GM10248 (cell line): ENCODE measurements at places on chromosomes 5 and 9.

DNA sequence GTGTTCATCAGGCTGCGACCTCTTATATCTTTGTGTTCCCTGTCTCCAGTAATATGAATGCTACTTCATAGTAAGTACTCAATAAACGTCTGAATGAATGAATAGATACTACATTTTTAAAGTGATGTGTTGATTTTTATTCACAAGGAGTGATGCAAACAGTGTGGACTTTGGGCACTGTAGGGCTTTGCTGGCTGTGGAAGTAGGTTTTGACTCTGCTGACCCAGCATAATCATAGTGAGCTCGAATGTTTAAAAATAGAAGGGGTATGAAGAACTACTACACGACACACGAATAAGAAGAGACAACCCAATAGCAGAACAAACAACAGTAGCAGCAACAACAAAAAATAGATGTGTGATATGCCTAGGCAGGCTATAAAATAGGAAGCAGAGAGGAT, 147.4 kb downstream of the SH3GL2 start:
- DNase-seq: no peak

DNA sequence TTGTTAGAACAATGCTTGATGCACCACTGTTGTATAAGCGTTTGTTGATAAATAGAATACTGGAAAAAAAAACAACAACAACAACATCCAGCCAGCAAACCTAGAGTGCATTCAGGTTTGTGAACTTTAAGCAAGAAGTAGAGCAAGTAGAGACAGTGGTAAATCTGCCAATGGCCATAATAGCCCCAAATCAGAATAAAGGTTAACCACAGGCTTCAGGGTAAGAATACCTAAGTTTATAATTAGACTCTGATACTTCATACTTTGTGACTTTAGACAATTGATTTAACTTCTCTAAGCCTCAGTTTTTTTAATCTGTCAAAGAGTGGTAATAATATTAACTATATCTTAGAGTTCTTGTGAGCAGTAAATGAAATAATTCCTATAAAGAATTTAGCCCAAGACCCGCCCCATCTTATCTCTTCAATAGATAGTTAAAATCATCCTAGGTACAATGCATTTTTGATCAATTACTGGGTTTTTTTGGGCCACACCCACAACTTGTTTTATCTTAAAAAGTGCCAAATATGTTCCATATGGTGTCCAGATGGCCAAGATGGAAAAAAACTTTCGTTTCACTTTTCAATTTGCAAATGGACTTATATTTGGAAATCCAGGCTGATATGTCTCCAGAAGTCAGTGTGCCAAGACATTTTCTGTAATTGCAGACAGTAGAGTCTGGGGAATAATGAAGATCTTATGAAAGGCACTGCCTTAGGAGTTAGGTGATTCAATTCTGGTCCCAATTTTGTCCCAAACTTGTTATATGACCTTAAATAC, 24.5 kb upstream of the DPYSL3 start:
- DNase-seq: no peak

DNA sequence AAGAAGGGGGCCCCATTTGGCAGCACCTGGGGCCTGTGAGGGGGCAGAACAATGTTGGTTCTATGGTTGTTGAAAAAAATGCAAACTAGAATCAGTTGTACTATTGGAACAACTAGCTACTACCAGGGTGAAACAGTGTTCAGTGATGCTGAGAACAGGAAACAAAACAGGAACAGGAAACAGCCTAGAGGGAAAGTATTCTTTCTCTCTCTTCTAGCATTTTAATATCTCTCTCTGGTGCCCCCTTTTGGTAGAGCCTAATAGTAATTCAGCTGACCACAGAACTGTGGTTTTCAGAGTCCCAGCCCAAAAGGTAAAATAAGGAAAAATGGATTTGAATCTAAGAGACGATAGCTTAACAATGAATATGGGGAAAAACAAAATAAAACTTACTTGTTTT, 138.0 kb upstream of the KCNN2 start:
- DNase-seq: no peak

DNA sequence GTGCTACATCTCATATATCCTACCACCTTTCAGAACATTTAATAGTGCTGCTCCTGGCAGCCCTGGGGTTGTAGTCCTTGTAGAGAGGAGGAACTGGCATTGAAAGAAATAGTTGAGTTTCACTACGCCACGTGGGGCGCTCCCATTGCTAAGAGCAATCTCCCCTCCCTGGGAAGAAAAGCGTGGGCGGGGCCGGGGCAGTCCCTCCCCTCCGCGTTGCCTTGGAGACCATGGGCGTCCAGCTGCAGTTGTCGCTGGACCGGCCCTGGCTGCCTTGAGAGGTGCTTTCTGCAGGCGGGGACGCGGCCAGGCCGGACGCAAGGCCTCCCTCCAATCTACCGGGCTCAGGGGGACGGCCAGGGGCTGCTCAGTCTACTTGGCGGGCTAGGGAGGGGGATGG, 368 bp upstream of the CCDC180 start:
- peak; percentile 42 for DNase-seq
